Occipital lobe (tissue), 3 donors: ENCODE measurements at places on chromosomes 1 and 21.

DNA sequence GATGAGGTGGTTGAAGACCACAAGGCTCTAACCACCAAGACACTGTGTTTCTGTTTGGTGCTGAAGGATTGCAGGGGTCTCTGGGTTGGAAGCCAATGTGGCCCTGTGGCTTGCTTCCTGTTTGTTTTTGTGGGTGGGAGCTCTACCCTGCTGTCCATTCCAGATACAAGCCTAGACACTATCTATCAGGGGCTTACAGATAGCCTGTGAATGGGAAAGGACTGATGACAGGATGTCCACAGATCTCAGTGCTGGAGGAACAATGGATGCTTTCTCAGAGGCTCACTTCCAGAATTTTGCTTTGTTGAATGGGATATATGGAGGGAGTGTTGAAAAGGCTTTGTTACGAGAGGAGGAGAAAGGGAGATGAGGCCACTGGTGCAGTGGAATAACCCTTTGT lies 69.7 kb downstream of the NOS1AP start:
- no peak for DNase-seq

GRCh38 chr1:167428395-167428794 lies 89.9 kb downstream of the CD247 start:
- no peak for DNase-seq

- DNase-seq = no peak
Observed at GRCh38 chr1:42943728-42944127, 14.9 kb downstream of the SLC2A1 start.

DNA sequence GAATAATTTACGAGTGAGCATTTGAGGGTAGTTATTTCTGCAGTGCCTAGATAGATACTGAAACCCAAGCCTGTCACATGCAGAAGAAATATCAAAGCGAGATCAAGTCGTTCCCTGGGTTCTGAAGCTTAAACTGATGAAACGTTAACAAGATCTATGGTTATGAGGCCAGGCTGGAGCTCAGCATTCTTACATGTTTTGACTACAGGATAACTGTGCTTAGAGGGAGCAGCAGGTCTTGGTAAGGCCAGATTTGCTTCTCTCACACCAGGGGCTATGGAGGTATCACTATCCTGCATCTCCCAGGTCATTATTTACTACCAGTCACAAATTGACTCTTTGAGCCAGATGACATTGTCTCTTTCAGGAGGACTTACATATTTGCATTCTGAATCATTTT lies 1401.4 kb upstream of the PRMT6 start:
- no peak for DNase-seq

GRCh38 chr1:115138271-115138670 lies 49.0 kb upstream of the TSPAN2 start:
- no peak for DNase-seq

DNA sequence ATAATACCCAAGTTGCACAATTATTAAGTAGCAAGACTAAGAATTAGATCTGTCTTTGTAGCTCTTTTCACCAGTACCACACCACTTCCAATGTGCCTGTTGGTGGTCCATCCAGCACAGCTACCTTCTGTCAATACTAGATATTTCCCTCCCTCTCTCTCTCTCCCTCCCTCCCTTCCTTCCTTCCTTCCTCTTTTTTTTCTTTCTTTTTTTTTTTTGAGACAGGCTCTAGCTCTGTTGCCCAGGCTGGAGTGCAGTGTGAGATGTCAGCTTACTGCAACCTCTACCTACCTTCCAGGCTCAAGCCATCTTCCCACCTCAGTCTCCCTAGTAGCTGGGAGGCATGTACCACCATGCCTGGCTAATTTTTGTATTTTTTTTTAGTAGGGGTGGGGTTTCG lies 21.1 kb downstream of the KPNA6 start:
- DNase-seq = no peak

- DNase-seq = no peak
Observed at GRCh38 chr21:41707960-41708330, 58.9 kb downstream of the RIPK4 start.

DNA sequence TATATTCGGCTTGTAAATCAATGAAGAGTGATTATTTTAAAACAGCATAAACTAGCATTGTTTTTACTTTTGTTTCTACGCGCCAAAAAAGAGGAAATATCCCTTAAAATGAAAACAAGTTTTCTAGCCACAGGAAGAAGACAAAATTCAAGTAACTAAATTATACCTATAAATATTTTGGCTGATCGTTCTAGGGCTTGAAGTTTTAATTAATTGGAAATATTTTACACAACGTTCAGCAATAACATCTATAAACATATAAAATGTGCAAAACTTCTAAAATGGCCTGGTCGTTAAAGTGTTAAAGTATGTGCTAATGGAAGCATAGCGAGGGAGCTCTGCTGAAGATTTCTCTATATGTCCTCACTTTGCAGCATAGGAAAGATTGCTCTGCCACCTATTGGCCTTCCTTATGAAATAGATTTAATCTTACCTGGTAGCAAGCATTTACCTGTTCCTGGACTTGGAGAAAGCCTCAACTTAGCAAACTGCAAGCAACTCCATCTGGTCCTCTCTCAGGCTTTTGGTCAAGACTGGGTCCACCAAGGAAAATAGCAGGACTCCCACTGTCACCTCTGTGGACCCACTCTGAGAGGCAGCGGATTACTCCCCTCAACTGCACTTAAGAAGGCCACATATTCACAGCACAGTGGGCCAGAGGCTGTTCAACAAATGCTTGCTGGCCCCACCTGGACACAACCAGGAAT lies 351.3 kb upstream of the RUNX1 start:
- DNase-seq = no peak

DNA sequence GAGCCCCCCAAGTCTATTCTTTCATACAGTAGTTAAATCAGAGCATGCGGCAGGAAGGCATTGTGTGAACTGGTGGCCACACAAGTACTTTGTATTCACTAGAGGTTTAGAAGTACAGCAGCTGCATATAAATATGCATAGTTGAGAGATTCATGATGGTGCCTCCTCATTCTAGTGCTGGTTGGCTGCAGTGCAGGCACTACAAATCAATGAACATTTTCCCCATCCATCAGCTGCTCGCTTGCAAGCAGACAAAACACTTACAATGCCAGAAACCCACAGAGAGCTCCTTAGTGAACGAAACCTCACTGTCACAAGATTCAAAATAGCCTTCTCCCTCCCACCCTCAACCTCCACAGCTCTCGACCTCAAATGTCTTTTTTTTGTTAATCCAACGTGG lies 726.2 kb downstream of the USP25 start:
- DNase-seq = peak; percentile 33

- DNase-seq = peak; percentile 33
Observed at GRCh38 chr21:44349847-44350772, 3.3 kb upstream of the TRPM2 start.

DNA sequence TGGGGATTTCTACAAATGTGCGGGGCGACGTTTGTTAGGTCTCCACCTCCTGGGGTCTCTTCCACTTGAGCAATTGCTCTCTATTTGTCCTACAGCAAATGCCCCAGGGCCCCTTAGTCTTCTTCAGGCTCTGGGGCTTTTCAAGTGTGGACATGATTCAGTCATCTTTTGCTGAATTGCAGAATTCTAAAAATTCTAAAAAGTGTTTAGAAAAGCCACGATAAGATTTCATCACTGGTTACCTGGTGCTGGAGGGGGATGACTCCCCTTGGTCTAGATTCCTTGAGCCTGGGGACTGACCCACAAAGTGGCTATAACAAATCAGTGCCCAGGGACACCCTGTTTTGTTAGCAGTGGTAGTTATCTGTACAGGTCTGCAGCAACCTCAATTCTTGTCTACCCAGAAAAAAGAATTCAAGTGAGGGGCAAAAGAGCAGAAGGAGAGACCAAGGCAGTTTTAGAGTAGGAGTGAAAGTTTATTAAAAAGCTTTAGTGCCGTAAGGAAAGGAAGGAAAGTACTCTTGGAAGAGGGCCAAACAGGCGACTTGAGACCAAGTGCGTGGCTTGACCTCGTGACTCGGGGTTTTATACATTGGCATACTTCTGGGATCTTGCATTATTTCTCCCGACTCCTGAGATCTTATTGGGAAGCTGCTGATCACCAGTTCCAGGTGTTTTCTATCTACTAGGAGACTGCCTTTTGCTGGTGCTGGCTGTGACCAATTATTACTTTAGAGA lies 25.2 kb downstream of the PROK1 start:
- no peak for DNase-seq

DNA sequence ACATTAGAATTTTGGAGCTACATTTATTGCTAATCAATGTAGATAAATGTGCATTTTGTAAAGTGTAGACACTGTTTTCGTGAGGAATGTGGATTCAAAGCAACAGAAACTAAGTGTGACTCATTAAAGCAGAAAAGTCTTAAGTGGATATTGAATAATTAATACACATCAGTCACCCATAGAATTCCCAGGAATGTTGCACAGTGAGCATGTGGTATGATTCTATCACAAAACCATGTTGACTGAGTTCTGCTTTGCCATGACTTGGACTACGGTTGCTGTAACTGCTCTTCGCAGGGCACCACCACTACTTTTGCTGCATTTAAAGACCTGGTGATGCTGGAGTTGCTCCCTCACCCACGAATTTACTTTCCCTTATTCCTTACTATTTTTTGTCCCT lies 471.8 kb downstream of the KCNT2 start:
- no peak for DNase-seq

DNA sequence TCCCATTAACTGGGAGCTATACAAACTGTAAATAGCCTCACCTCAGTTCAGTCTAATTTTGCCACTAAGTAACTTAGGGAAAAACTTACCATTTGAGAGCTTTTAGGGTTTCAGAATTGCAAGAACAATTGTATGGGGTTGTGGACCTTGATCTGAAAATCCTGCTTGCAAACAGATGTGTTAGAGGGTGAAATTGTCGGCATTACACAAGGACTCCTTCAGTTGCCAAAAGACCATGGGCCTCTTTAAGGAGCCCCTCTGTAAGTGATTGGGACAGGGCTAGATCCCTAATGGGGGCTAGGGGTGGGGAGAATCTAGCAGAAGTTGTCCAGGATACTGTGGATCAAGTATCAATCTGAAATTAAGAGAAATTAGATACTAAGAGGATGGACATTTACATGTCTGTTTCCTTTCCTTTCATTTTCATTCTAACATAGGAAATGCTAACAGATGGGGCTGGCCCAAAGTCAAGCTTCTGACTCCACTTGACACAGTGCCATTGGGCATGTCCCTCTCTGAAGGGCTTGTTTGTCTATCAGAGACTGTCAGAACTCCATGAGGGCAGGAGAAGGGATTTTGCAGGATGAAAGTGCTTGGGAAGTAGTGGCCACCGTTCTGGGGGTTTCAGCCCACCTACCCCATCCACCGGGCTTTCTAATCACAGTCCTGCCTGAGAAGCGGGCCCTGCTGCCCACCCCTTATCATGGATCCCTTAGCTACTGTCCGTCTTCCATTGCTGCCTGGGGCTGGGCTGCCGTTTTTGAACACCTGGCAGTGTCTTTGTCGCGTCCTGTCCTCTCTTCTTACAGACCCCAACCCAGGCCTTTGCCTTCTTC lies 54.7 kb downstream of the STUM start:
- DNase-seq = no peak

- DNase-seq = no peak
Observed at GRCh38 chr1:15236746-15237145, 10.3 kb upstream of the FHAD1 start.

DNA sequence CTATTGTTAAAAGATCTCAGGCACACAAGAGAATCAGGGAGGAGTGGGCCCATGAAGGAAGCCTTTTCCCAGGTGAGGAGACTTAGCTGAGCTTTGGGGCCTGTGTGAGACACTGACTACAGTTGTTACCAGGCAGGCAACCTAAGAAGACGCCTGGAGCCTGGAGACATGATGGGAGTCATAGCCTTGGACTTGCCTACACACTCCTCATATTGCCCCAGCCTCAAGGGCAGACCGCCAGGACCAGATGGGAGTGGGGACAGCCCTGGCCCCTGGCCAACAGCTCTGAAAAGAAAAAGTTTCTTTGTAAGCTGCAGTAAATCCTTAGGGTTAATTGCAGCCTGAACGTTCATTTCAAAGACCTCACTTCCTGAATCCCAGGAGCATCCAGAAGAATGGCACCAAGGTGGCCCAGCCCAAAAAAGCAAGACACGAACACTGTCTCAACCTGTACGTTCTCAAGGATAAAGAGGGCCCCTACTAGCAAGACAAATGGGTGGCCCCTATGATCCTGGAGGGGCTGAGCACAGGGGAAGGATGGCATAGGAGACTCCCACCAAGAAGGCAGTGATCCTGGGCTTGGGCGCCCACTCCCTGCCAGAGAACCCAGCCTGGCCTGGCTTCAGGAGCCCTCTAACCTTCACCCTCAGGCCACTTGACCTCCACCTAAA lies 33.2 kb upstream of the BTG2 start:
- no peak for DNase-seq

DNA sequence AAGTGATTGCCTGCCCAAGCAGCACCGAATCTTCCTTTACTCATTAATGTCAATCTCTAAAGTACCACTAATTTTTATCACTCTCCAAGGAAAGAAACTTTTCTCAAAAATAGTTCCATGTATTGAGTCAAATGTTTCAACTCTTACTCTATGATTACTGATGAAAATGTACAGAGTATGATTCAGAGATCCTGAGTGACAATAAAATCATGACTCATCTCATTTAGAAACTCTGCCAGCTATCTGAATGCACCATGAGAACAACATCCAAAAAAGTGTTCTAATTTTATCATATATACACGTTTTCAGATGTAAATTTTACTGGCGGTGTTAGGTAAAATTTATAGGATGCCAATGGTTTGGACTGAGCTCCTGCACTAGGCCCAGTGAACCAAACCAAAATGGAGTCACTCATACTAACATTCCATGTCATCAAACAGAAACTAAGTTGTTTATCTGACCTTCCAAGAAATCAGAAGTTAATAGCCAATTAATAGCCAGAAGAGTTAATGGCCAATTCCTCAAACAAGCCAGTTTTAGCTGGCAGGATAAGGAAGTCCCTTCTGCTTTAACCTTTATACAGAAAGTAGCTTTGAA lies 22.6 kb downstream of the PLPPR5 start:
- no peak for DNase-seq

- no peak for DNase-seq
Observed at GRCh38 chr1:114345930-114346479, 165.0 kb downstream of the TRIM33 start.

- DNase-seq = no peak
Observed at GRCh38 chr1:156121457-156121856, 6.9 kb downstream of the LMNA start.

DNA sequence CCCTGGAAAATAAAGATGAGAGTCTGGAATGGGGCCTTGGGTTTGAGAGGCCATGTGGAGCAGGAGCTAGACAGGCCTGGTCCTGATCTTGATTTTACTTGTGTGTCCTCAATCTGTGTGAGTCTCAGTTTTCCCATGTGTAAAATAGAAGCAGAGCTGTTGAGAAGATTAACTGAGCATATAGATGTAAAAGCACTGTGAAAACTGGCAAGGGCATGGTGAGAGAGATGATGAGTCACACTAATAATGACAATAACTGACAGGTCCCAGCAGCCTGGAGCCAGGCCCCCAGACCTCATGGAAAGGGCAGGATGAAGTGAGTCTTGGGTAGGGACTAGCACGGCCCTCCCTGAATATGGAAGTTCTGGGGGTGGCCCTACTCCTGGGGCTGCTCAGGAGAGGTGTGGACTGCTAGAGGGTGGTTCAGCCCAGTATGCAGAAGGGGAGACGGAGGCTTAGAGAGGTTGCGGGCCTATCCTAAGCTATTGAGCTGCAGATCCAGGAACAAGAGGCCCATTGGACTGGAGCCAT lies 2.8 kb upstream of the AHDC1 start:
- no peak for DNase-seq

GRCh38 chr1:173122344-173122935 lies 71.7 kb upstream of the TNFSF18 start:
- no peak for DNase-seq
